Activated T-cell treated with anti-CD3 and anti-CD28 coated beads, Interleukin-2, amount 50 U/mL, for 4 hours (primary cell): ENCODE measurements at places on chromosomes 7 and 10. TPM values are rescaled to one million over a fixed set of nuclear protein-coding genes. Genes with fewer than 3 reads are reported as not detected.

GRCh38 chr7:49781996-49782395 lies 8.6 kb downstream of the VWC2 start:
- no peak for DNase-seq

GRCh38 chr7:118182593-118183427 lies 1.2 kb upstream of the LSM8 start:
- no peak for DNase-seq

DNA sequence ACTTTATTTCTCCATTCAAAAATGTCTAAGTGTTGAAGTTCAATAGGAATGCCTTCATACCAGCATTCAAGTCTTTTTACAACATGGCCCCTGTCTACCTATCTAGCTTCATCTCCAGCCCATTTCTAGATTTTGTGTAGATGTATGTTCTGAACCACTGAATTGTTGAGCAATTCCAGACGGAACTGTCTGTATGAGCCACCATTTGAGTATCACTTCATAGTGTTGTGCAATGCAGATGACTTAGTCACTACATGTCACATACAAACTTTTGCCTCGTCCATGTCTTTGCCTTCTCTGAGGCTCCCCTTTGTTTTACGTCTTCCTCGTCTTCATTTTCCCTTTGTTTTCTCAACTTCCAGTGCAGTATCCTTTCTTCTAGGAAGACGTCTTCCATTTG lies 118.1 kb downstream of the INHBA start:
- DNase-seq: no peak

DNA sequence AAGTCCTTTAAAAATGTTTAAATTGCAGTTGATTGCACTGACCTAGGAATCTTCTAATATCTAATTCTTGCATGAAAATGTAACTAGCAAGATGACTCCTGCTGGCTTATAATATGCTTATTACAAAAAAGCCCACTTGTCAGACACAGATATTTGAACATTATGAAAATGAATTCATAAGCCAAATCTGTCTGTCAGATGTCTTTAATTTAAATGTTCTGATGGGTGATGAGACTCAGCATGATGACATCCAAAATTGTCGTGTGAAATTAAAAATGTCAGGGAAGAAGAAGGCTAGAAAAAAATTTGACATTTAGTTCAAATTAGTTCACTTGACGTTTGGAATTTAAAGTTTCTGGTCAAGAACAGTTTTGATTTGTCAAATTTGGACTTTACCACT lies 277.8 kb downstream of the PHF14 start:
- DNase-seq: no peak

DNA sequence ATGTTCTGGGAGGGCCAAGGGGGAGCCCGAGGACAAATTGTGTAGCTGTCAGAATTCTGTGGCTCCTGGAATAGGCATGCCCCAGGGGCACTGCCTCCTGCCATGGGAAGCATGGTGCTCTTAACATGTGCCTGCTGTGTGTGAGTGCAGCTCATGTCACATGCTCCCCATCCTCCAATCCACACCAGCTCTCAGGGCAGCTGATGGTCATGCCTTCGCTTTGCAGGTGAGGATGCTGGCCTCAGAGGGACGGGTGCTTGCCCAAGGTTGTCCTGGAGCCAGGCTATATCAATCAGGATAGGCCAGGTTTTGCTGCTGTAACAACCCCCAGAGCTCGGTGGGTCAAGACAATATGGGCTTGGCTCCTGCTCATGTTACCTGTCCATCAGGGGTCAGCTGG lies 303.4 kb downstream of the RPS24 start:
- no peak for DNase-seq

DNA sequence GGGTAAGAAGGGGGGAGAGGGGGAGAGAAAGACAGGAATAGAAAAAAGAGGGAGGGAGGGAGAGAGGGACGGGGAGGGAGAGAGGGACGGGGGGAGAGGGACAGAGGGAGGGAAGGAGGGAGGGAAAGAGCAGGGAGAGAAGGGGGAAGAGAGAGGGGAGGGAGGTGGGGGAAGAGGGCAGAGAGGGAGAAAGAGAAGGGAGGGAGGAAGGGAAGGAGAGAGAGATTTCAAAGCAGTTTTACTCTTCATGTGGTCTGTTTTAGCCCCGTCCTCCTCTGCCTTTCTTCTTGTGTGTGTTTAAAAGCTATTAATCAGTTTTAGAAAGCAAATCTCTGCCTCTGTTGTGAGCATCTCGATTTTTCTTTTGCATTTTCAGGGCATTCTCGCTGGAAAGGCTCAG lies 237.0 kb downstream of the WDR37 start:
- DNase-seq: no peak

- no peak for DNase-seq
Observed at GRCh38 chr10:12503311-12503710, 154.0 kb downstream of the CAMK1D start.

RGS10 gene
- 163 TPM for total RNA-seq

NCOA4 gene
- 83.3 TPM for total RNA-seq

DPP6 gene
- not detected for total RNA-seq

CYP2W1 gene
- total RNA-seq: not detected

GRM3 gene
- not detected for total RNA-seq

ZNF775 gene
- 4.5 TPM for total RNA-seq

NPC1L1 gene
- total RNA-seq: not detected
